Ascending aorta (tissue), 2 donors: ENCODE measurements at places on chromosomes 11 and 22. TPM values are rescaled to one million over a fixed set of nuclear protein-coding genes. Genes with fewer than 3 reads are reported as not detected.

GRCh38 chr11:60810569-60810968 is 25.4 kb downstream of the MS4A10 start:
- DNase-seq: no peak

DNA sequence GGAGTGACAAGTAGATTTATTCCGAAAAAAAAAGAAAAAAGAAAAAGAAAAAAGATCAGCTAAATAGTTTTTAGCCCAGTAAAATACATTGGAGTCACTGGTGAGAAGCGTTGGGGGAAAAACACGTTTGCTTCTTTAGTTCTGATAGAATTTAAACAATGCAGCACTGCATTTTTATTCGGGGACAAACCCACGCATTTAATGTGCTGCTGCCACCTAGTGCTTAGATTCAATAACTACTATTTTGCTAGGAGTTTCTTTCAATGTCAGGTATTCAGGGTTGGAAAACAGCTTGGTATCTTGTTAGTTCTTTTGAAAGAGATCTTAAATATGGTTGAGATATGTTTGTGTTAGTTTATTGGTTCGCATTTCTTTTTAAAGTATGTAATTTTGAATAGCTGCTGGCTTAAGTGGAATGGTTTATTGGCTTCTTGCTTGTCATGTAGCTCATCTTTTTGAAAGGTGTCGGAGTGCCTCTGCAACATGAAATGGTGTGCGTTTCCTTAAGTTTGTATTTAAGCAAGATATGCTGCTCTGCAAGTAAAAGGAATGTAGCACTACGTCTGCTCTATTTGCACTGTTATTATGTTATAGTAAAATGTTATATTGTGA is 41.9 kb downstream of the SVIP start:
- no peak for DNase-seq

The MYOD1 gene
- total RNA-seq: not detected

The IL18 gene
- 9.0 TPM for total RNA-seq

DNA sequence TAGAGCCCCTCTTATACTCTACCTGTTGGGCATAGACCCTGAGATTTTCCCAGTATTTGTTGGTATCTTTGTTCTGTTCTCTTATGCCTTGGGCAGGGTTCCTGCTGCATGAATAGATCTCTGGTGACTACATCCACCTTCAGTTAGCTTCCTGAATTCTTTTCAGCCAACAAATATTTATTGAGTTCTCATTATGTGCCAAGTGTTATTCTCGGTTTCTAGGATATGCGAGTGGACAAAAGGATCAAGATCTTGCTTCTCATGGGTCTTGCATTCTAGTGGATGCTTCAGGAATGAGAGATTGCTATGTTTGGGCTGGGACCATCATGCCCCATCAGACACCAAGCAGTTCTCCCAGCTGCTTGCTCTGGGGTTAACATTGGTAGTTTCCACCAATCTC is 340.0 kb downstream of the METTL15 start:
- no peak for DNase-seq

The SNX32 gene
- not detected for total RNA-seq

DNA sequence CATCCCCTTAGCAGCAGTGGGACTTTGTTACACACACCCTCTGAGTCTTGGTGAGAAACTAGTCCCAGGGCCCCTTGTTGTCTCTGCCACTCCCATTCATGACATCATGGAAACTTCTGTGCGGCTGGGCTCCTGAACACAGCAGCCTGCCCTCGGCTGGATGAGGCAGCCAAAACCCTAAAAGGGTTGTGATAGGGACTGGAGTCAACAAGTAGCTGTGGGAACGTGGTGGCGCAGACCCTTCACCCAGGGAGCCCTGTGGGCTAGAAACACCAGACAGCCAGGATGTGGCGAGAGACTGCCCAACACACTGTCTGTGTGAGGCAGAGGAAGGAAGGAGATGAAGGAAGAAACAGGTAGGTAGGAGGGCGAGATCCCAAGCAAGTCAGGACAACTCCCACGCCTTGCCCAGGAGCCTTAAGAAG is 3.9 kb downstream of the CD3D start:
- DNase-seq: peak; percentile 16
